ENCODE measurements at places on chromosomes 2 and 18.

- DNase-seq = peak; percentile 54
Observed at GRCh38 chr18:10562773-10563160, 36.9 kb downstream of the NAPG start.

DNA sequence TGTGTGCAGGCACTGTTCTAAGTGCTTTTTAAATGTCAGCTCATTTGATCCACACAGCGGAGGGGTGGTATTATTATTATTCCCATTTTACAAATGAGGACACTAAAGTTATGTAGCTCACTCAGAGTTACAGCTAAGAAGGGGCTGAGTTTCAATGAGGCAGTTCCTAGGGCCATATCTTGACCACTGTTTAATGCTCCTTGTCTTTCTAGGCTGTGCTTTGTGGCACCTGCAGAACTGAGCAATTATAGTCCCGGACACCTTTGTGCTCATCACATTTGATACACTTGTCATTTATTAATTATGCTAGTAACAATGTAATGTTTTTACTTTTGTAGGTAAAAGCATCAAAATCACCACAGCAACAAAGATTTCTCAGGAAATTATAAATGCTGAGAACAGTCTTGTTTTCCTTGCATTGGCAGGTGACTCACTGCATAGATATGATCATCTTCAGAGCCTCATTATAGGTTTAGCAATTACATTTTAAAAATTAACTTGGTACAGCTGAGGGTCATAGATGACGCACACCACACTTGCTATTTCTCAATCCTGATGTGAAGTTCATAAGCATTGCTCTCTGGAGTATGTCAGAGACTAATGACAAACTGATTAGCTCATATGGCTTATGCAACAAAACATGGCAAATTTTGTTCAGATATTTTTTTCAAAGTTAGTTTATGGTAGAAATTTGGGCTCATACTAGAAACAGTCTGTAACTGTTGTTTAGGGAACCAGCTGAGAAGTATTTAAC, 366.8 kb downstream of the TGIF1 start:
- DNase-seq = peak; percentile 100

DNA sequence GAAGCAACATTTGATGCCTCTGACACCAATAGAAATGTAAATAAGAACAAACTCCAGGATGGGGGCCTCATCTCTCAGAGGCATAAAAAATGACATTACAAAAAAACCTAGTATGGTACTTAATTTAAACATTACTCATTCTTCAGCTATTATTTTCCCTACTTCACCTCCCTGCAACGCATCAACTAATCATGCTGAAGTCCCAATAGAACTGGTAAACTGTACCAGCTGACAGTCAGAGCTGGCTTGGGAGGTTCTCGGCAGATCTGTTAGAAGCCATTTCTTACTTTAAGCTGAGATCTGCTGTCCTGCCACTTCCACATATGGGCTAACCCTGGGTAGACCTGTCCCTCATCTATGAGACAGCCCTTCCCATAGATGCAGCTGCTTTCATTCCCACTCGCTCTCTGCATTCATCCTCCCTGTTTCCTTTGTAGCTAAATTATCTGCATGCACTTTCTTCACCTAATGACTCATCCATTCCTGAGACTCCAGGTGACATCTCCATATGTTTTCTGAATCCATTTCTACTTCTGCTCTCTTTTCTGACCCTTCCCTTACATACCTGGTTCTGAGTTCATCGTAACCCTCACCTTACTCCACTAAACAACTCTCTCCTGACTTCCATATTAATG, 108.1 kb downstream of the AOX1 start:
- peak; percentile 79 for DNase-seq

DNA sequence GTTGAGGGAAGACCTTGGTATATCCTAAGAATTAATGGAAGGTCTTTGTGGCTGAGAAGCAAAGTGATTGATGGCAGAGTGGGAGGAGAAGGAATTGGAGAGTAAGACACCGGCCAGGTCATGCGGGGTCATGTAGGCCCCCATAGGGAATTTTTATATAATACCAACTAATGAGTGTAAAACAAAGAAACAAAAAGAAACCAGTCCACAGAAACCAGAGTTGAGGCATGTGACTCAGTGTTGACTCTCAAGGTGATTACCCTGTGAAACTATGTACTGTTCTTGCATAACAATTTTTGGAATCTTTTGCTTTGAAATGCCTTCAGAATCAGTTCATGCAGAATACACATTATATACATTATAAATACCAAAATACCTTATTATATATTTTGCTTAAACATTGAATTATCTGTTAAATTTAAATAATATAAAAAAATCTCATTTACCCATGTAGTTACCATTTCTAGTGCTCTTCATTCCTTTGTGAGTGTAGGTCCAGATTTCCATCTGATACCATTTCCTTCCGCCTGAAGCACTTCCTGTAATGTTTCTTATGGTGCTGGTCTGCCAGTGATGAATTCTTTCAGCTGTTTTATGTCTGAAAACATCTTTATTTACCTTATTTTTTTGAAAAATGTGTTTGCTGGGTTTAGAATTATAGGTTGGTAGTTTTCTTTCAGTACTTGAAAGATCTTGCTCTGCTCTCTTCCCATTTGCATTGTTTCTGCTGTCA, 8.6 kb downstream of the CLIP4 start:
- DNase-seq = peak; percentile 91

- DNase-seq = peak; percentile 71
Observed at GRCh38 chr2:188983427-188984064, 9.4 kb downstream of the COL3A1 start.

DNA sequence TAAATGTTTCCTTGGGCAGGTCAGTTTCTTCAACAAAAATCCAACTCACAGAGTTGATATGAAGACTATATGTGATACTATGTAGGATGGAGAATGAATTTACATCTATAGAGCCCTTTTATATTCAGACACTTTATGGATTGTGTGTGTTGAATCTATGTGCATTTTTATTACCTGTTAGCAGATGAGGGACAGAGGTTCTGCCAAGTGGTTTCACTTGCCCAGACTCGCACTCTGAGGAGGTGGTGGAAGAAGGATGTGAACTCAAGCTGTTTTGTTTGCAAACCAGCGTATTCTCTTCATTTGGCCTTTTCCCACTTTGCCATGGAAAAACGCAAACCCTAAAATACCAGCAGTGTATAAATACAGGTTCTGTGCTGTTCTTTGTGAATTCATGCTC, 237.6 kb downstream of the TDRD15 start:
- no peak for DNase-seq

- DNase-seq = no peak
Observed at GRCh38 chr18:77708826-77709506, 459.3 kb downstream of the GALR1 start.

DNA sequence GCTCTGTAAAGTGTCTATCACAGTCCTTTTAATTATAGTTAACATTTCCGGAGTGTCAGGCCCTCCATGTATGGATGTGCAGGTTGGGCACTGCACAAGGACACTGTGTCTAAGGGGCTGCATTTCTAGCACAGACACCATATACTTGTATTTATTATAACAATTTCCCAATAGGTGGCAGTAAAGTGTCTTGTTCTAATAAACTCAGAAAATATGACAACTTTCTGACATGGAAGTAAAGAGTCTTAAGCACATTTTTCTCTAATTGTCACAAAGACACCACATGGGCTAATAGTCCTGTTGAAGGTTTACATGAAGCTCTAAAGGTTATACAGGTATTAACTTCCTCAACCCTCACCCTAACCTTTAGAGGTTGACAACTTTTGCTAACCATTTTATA, 156.6 kb downstream of the DYSF start:
- DNase-seq = peak; percentile 17

GRCh38 chr18:30376515-30376914, 666.0 kb downstream of the DSC3 start:
- peak; percentile 41 for DNase-seq

DNA sequence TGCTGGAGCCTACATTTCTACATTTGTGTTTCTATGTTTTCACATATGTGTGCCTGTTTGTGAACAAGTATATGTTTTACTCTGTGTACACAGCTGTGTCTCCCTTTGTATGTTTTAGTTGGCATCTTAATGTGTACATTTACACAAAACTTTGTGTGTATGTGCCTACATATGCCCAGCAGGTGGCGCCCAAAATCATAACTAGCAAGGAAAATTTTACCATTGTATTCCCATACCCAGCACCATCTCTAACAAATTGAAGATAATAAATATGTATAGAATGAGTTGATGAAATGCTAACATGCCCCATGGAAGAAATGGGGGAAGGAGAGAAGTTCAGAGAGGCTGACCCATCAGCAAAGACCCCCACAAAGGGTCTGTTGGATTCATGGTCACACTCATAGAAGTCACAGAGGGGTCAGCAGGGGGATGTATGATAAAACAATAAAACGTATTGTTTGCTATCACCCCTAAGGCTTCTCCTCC, 48.1 kb downstream of the PKDCC start:
- DNase-seq = peak; percentile 66

DNA sequence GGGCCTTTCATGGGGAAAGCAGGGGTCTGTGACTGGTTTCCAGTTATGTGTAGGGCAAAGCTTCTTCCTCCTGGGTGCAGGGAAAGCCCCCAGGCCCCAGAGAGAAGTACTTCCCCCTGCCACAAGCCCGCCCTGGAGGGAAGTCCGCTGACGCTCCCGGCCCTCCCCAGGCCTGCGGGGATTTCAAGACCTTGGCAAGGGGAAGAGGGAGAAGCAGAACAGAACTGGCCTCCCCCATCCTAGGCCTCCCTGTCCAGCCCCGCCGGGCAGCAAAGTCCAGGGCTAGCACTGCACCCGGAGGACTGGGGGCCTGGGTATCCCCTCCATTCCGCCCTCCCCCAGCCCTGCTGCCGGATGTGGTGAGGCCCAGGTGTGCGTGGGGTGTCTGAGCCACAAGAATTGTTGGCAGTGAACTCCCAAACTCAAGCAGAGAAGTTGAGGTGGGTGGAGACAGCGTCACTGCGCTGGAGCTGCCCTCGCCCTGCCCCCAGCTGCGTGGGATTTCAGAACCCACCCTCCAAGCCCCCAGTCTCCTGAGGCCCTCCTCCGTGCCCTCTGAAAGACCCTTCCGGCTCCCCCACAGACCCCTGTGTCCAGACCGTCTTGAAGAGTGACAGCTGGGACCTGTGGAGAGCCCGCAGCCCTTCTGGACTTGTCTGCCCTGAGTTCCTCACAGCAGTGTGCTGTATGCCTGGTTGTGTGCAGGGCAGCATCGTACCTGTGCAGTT, 1.1 kb upstream of the DUSP2 start:
- DNase-seq = peak; percentile 34

DNA sequence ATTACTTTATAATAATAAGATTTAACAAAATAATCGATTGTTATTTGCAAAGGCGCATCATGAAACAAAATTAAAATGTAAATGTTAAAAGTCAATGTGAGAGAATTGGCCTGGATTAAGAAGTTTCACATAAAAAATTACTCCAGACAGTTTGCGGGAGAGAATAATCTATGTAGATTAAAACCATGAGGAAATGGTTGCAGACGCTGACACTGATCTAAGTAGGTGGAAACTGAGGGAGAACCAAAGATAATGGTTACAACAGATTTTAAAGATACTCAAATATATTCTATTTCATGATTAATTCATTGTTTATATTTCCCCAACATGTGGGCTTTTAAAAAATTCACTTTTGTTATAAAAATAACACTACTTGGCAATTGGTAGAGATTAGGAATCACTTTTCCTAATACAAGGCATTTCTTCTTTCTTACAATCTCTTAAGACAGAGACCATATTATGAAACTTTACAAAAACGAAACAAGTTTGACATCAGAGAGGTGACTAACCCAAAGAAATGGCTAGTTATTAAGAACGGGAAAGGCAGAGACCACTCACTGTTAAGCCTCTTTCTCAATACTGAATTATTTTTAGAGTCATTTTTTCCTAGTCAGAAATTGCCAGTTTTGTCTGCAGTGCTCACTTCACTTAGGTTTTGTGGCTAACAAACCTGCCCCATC, 1.6 kb downstream of the KANSL1L start:
- peak; percentile 92 for DNase-seq

DNA sequence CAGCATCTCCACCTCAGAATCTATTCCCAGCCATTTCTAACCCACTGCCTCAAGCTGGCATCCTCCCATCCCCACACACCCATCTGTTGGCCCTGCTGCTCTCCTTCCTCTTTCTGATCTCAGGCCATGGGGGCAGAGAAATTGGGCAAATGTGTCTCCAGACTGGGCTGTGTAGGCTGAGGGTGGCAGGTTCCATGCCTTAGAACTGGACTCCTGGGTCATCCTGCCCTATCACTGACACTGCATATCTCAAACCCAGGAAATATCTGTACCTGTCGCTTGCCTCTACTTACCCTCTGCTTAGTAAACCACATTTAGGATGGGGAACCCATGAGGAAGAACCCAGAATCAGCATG, 1.8 kb downstream of the WNT10A start:
- no peak for DNase-seq

- peak; percentile 58 for DNase-seq
Observed at GRCh38 chr2:156380117-156380645, 47.7 kb upstream of the NR4A2 start.

DNA sequence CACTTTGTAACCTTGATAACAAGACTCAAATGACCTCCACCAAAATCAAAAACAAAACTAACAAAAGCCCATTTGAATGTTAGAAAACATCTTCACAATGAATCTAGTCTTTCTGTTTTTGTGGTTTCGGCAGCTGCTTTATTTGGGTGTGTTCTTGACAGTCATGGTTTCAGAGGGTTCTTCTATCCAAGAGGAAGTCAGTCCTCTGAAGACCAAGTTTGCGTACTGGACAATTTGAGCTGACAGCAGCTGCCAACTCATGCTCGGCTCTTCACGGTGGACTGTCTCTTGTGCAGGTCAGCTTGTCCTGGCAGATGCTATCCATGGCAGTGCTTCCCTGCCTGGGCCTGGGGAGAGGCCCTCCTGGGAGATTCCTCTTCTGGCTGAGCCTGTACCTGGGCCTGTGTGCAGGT, 91.0 kb downstream of the TMEM17 start:
- DNase-seq = no peak

GRCh38 chr2:236501026-236501425, 68.6 kb upstream of the ACKR3 start:
- DNase-seq = no peak

GRCh38 chr2:134081238-134081938, 172.5 kb upstream of the MGAT5 start:
- DNase-seq = no peak

DNA sequence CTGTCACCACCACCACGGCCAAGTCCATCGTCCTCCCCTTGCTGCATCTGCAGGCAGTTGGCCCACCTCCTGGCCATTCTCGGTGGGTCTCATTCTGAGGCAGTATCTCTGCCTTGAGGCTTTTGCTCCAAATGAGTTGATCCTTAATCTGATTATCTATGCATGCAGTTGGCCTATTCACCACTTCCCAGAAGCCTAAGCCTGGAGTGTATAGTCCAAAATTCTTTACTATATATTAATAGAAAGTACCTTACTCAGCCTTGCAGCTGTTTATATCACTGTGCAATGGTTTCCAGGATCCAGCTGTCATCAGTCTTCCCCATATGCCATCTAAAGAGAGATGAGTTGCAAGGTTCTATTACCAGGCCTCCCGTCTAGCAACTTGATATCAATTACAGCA, 292.4 kb downstream of the SS18 start:
- no peak for DNase-seq
